ENCODE measurements at places on chromosomes 11 and 22.

- no peak for DNase-seq
These were observed 9.7 kb upstream of the NEFH start for GRCh38 chr22:29470159-29470855.

DNA sequence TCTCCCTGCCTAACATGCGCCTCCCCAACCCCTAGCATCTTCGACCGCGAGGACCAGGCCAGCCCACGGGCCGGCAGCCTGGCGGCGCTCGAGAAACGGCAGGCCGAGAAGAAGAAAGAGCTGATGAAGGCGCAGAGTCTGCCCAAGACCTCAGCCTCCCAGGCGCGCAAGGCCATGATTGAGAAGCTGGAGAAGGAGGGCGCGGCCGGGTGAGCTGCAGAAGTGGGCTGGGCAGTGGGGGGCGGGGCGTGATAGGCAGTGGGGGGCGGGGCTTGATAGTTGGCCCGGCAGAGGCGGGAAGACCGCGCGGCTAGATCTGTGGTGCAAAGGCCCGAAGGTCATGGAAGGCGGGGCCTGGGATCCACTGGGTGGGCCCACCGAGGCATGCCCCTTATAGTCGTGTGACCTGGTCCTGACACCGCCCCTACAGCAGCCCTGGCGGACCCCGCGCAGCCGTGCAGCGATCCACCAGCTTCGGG, 8.7 kb downstream of the SELENOM start:
- no peak for DNase-seq

DNA sequence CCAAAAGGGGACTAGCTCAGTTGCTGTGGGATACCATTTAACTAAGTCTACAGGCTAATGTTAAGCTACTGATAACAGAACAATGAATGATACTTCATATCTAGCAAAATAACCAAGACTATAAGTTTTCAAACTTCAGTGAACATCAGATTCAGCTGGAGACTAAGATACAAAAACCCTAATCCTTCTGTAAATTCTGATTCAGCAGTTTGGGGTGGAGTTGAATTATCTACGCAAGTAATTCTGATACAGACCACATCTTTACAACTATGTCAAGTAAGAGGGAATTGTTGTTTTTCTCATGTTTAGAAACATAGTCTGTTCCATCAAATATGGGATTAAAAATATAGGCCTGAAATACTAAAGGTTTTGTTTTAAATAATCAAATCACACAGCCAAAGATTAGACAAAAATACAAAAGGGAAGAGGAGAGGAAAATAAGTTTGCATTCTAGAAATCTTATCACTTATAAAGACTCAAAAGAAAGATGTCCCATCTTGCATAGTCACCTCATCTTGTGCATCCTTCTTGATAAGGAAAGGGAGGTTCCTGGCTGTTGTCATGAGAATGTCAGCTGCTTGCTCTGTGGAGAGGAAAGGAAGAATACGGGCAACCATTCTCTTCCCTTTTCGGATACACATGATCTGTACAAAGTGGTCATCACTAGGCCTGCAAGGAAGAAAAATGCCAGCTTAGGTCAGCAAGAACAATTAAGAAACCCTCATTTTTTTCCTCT, 21.4 kb downstream of the PATL1 start:
- DNase-seq = no peak

- no peak for DNase-seq
These were observed 111.5 kb downstream of the RPL27A start for GRCh38 chr11:8794126-8794525.

DNA sequence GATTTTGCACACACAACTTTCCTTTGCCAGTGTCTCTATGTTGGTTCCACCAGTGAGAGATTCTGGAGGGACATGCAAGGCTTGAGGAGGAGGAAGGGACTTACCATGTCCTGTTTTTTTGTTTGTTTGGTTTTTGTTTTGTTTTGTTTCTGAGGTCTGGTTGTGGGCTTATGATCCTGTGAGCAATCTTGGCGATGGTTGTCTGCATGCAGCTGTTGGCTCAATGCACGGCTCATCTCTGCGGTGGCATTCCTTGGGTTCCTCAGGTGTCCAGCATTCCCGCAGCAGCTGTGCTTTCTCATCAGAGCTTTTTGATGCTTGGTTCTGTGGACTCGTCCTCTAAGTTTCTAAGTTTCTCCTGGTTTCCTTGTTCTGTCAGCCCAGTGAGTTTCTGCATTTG, 4.8 kb upstream of the NNMT start:
- no peak for DNase-seq

- no peak for DNase-seq
These were observed 2.7 kb upstream of the PPARA start for GRCh38 chr22:46147471-46148267.

GRCh38 chr11:14202251-14203196, 156.5 kb downstream of the RRAS2 start:
- DNase-seq = no peak

DNA sequence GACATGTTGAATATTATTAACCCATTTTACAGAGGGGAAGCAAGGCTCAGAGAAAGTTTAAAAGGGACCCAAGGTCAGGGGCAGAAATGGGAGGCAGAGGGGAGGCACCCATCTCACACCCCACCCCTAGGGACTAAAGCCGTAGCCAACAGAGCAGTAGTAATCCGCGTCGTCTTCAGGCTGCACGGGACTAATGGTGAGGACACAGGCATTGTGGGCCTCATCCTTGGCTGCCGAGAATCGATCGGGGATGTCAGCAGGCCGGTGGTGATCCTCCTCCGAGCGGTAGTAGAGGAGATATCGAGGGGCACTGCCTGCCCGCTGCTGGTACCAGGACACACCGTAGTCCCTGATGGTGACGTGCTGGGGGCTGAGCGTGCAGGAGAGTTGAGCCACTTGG, 1.5 kb downstream of the VPREB3 start:
- no peak for DNase-seq

- DNase-seq = no peak
These were observed 60.2 kb downstream of the LRRC32 start for GRCh38 chr11:76610371-76610770.

GRCh38 chr22:24370401-24370800, 57.0 kb upstream of the ADORA2A start:
- DNase-seq = no peak

DNA sequence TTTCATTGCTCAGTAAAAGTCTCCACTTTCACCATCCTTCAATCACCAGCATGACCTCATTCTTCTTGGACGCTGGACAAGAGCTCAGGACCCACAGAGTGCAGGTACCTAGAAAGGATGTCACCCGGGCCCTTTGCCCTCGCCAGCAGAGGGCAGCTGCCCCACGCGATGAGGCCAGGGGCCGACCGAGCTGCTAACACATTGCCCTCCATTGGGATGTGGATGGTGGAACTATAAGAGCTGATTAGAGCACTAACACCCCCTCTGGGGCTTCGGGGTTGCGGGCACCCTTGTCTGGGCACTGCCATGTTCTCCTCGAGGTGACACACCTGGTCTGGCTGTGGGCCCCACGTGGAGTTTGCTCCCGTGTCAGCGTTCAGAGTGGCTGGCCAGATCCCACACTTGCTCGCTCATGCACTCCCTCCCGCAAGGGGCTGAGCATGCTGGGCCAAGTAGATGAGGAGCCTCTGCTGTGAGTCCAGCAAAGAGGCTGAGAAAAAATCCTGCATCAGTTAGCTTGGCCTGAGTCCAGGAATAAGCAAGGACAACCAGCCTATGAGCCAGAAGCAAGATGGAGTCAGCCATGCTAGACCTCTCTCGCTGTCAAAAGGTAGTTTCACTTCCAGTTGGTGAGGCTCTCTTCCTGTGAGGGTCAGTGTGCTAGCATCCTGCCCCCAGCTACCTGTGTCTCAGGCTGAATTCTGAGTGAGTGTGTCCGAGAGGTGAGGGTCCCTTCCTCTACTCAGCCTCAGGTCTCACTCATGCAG, 9.8 kb downstream of the KRTAP5-6 start:
- DNase-seq = no peak

DNA sequence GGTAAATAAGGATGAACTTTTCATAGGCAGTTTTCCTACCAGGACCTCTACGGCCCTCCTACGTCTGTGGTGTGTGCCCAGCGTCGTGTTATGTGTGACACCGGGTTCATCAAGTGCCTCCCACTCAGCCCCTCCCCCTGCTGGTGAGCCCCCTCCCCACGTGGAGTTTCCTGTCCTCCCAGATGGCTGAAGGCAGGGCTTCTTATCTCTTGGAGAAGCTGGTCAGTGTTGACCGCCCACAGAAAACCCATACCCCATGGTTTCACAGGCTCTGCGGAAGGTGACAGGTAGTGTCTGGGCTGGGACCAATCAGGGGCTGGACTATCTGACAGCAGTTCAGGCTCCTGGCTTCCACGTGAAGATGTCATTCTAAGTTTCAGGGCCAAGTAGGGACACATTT, 393.5 kb downstream of the TBC1D22A start:
- DNase-seq = no peak

DNA sequence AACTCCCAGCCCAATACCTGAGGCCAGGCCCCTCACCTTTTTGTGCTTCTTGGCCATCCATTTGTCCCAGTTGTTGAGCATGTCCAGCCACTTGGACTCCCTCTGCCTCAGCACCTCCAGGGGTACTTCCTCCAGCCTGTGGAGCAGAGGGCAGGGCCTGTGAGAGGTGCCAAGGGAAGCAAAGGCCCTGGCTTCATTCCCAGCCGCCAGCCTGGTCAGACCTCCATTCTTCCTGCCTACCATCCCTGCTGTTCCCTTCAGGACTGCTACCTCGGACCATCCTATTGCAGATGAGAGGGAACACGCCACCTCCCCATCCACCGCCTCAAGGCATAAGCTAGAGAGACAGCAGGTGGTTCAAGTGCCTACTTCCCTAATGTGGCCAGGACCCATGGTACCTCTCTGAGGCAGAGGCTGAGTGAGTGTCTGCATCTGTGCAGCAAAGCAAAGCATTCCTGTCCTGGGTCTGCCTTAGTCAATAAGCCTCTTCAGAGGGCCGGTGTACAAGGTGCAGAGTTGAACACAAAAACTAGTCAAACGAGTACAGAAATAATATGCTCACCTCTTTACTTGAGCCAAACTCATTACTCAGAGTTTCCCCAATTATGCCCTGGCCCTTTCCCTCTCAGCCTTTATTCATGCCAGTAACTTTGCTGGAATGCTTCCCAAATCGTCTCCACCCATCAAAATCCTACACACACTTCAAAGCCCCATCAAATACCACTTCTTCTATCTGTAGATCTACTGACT, 15.4 kb upstream of the CASTOR1 start:
- no peak for DNase-seq

GRCh38 chr11:131274233-131274632, 96.2 kb upstream of the NTM start:
- no peak for DNase-seq

- DNase-seq = no peak
These were observed 4.9 kb downstream of the CWC15 start for GRCh38 chr11:94968334-94968958.

DNA sequence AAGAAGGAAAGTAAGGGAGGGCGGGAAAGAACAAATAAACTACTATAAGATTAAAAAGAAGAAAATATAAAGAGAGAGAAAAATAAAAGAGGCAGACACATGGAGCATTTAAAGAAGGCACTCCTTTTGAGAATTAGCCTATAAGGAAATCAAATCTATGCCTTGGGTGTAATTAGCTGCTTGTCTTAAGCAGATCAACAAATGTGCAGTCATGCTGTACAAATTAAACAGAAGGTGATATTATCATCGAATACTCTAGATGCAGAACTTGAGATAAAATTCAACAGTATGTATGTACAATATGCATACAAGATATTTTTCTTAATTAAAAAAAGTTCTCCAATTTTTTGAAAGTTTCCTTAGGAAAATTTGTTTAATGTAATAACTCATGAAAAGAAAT, 623.0 kb upstream of the CHORDC1 start:
- DNase-seq = no peak

Measured in cerebellar nuclear complex (tissue), 1 donor.